Endodermal cell (in vitro differentiated cells): ENCODE measurements at places on chromosomes 2 and 18.

GRCh38 chr18:10354241-10354811 lies 100.1 kb upstream of the APCDD1 start:
- no peak for DNase-seq

DNA sequence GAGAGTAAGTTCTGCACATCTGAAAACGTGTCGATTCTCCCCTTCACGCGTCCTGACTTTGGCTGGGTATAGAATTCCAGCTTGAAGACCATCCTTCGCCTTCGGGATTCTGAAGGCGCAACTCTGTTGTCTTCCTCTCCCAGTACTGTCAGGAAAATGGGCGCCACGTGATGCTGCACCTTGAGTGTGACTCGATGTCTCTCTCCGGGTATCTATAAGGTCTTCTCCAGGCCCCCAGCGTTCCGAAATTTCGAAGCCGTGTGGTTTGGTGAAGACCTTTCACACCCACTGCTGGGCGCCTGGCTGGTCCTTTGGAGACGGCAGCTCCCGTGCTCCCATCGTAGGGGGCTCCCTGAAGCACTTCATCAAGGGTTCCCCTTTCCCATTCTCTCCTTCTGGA lies 203.7 kb downstream of the HDAC4 start:
- DNase-seq = no peak

- DNase-seq = no peak
Measured at GRCh38 chr2:176851889-176852483, 360.6 kb upstream of the HNRNPA3 start.

- no peak for DNase-seq
Measured at GRCh38 chr2:168819050-168819715, 16.7 kb downstream of the NOSTRIN start.

DNA sequence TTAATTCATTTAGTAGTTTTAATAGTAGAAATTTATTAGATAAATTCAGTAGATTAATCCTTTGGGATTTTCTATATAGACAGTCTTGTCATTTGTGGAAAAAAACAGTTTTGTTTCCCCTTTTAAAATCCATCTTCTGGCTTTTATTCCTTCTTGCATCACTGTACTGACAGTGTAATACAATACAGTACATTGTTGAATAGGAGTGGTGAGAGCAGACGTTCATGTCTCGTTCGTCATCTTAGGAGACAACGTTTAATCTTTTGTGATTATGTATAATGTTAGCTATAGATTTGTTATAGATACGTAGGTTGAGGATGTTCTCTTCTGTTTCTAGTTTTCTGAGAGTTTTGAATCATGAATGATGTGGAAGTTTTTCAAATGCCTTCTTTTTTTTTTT lies 61.8 kb downstream of the NCOA1 start:
- DNase-seq = no peak

GRCh38 chr2:7845332-7845731 lies 836.5 kb upstream of the ID2 start:
- DNase-seq = peak; percentile 25

DNA sequence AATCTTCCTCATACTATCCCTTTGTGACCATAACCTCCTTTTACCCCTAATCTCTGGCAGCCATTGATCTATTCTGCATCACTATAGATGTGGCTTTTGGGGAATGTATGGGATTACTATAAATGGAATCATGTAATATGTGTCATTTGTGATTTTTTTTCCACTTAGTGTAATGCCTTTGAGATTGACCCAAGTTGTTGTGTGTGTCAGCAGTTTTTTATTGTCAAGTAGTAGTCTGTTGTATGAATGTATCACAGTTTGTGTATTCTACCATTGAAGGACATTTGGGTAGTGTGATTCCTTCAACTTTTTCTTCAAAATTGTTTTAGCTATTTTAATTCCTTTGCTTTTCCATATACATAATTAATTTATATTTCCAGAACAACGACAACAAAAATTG lies 18.6 kb downstream of the VRK2 start:
- DNase-seq = no peak

- DNase-seq = peak; percentile 57
Measured at GRCh38 chr18:13525381-13526029, 200.9 kb downstream of the FAM210A start.

DNA sequence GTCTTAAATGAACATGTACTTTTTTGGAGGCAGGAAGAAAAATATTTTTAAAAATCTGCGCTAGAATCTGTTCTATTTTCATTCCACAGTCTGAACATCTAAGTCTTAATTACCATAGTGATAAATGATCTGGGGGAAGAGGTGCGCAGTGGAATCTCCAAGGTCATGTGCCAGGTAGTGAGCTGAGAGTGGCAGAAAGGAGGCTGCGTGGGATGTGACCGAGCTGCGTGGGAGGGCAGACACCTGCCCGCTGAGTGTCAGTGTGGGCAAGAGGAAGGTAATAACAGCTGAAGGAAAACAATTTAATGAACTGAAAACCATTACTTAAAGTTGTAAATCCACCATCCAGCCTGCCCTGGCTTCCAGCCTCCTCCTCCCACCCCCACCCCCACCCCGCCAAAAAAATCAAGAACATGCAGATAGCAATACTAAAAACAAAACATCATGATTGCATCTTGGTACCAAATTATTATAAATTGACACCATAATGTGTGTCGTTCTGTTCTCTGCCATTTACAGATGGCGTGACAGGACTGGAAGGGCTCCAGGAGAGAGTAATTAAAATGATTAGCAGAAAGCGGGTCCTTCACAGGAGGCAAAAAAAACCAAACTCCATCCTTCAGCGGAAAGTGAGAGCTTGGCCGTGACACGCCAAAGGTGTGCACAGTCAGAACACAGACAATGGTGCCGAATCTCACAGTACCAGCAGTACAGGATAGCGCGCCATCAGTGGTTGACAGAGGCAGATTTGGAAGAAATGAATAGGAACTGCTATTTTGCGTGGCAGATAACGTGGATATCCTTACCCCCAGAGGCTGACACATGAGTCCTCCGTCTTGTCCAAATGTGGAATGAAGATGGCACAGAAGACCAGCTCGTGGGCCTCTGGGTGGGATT lies 11.4 kb upstream of the DTNB start:
- DNase-seq = no peak

DNA sequence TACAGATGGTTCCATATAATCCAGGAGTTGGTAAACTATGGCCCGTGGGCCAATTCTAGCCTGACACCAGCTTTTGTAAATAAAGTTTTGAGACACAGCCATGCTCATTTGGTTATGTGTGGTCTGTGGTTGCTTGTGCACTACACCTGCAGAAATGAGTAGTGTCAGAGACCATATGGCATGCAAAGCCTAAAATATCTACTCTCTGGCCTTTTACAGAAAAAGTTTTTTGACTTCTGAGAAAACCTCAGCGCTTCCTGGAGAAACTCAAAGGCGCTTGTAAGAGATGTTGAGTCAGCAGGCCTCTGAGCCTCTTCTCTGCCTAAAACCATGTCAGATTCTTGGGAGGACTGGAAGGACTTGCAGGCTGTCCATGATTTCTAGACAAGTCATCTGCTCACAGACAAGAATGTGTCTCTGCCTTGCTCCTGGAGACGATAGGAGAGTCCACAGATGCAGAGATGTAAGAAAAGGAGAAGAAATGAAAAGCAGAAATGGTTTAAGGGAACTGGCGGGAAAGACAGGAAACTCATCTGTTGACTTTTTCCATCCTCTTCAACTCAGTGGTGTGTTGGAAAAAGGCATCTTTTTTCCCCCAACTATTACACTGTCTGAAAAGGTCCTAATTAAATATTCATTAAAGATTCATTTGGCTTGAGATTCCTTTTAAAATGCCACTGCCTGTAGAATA lies 5.2 kb downstream of the TTC39C start:
- no peak for DNase-seq

- DNase-seq = no peak
Measured at GRCh38 chr2:143839456-143839855, 680.5 kb downstream of the ZEB2 start.
